ENCODE measurements at places on chromosomes 2 and 18. TPM values are rescaled to one million over a fixed set of nuclear protein-coding genes. Genes with fewer than 3 reads are reported as not detected.

The RNF125 gene
- 2.3 TPM for total RNA-seq

The MAP4K3 gene
- 25.1 TPM for total RNA-seq

DNA sequence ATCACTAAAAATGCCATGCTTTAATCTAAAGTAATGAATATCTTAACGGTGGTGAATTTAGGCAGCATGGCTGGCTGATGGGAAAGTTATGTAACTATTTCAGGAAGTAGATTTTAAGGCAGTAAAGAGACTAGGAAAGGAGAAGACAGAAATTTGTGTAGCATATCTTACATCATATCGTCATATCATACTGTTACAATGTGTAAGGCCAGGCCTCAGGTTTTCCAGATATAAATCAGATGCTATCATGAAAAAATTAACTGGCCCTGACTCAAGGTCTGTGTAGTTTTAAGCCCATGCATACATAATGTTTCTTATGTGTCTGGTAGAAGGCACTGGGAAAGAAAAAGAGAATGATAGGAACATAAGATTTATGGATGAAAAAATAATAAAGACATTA lies 8.9 kb upstream of the FAP start:
- DNase-seq = no peak

DNA sequence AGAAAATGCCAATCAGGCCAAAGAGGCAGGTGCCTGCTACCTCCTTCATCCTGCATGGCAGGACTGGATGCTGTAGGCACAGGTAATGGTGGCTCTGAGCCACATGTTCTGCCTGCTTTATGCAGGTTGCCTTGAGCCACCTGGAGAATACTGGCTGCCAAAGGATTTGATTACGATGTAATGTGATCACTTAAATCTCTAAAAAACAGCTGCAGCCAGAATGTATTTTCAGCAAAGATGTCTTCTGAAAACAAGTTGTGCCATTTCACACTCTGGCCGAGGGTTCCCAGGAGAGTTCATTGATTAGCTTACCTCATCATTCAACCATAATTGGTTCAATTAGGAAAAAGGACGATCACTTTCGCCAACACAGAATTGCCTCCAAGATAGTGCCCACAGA lies 17.9 kb upstream of the MSGN1 start:
- no peak for DNase-seq

GRCh38 chr18:80124131-80124530 lies 15.1 kb downstream of the ADNP2 start:
- no peak for DNase-seq

- no peak for DNase-seq
These were observed 91.4 kb downstream of the MAPK4 start for GRCh38 chr18:50651334-50651733.
